Suppressor macrophage treated with lipopolysaccharide for 4 hours (primary cell): ENCODE measurements at places on chromosomes 12 and 14.

GRCh38 chr14:68113343-68113930 lies 293.9 kb downstream of the RAD51B start:
- no peak for DNase-seq

- peak; percentile 52 for DNase-seq
Observed at GRCh38 chr12:91361864-91362263, 179.2 kb upstream of the DCN start.

- no peak for DNase-seq
Observed at GRCh38 chr14:68451696-68452373, 341.0 kb downstream of the ZFP36L1 start.

DNA sequence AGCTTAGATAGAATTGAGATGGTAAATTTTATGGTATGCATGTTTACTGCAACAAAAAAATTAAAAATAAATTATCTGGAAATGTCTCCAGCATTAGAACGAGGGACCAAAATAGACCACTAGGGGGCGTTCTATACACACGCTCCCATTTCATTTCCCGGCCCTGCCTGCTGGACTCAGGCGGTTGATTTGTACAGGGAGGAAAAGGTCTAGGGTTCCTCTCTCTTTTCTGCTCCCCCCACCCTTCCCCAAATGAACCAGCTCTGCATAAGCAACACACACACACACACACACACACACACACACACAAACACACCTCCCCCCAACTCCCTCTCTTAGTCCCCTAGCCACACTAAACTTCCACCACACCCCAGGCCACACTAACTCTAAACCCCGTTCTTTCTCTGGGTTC lies 7.8 kb upstream of the DTX1 start:
- DNase-seq = peak; percentile 86

GRCh38 chr14:74562515-74563232 lies 49.4 kb downstream of the LTBP2 start:
- no peak for DNase-seq

- no peak for DNase-seq
Observed at GRCh38 chr14:24059841-24060388, 8.1 kb downstream of the CARMIL3 start.

DNA sequence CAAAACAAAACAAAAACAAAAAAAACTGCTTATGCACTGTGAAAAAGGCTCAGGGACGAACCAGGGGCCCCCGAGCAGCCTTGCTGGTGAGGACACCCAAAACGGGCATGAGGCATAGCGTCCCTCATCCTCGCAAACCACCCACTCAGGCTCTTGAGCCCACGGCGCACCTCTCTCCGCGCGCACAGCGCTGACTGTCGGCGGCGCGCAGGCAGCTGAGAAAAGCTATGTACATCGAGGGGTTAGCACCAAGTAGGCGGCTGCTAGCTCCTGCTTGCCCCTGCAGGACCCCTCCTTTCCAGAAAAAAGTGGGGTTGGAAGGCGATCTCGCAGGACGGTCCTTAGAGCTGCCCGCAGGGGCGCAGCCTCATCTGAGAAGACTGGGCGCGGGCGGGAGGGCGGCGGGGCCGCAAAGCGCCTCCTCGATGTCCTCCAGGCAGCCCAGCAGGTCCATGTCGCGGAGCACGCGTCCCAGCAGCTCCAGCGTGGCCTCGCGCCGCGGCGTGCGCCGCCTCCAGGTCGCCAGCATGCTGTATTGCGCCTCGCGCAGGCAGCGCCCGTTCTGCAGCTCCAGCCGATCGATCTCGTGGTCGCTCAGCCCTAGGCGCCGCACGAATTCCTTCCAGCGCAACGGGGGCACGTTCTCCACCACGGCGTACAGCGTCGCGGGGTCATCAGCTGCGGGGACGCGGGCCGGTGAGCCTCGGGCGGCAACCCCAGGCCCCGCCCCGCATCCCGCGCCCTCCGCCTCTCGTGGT lies 12.8 kb downstream of the TNFRSF1A start:
- no peak for DNase-seq

DNA sequence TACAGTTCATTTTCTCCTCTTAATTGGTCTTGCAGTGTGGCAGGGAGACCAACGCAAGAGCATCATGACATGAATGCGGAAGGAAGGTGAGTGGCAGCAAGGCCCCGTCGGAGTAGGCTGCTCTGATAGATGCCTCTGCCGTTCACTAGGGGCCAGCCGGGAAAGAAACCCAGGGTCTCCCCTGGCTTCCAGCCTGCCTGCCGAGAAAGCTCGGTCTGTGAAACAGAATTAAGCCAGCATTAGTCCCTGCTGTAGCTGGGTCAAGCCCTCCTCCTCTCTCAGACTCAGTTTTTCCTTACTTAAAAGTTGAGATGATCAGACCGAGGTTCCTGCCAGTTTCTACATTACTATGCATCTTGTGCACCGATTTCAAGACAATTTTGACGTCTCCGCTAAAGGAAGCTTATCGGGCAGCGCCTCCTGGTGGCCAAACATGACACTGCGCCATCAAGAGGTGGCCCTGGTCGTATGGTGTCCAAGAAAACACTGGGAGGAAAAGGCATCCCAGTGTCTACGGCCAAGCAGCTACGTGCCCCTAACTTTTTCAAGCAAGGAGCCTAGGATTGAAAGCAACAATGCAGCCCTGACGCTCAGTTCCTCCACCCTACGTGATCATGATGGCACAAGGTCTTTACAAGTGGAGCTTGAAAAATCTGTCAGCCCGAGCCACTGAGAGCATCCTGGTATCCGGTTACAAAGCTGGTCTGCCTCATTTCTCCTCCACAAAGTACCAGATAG lies 131.6 kb downstream of the KSR2 start:
- peak; percentile 78 for DNase-seq

DNA sequence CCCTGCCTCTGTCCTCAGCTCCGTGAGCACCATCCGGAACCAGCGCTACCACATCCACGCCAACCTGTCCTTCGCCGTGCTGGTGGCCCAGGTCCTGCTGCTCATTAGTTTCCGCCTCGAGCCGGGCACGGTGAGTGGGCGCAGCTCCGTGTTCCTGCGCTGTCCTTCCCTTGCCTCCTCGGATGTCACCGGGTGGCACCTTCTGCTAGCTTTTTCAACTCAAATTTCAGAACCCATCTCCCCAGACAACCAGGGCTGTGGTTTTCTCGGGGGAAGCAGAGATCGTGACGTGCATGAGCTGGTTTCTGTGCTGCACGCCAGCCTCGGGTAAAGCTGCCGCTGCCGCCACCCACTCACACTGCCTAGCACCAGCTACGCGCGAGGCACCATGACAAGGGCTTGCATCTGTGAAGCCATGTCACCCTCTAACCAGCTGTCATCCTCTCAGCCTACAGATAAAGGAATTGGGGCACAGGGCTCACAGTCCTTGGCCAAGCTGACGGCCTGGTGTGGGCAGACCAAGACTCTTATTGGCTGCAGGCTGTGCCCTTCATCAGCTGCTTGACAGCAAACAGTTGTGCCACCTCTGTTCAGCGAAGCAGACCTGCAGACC lies 152.1 kb downstream of the ADGRD1 start:
- peak; percentile 12 for DNase-seq
